ENCODE measurements at places on chromosomes 5 and 9. TPM values are rescaled to one million over a fixed set of nuclear protein-coding genes. Genes with fewer than 3 reads are reported as not detected.

DNA sequence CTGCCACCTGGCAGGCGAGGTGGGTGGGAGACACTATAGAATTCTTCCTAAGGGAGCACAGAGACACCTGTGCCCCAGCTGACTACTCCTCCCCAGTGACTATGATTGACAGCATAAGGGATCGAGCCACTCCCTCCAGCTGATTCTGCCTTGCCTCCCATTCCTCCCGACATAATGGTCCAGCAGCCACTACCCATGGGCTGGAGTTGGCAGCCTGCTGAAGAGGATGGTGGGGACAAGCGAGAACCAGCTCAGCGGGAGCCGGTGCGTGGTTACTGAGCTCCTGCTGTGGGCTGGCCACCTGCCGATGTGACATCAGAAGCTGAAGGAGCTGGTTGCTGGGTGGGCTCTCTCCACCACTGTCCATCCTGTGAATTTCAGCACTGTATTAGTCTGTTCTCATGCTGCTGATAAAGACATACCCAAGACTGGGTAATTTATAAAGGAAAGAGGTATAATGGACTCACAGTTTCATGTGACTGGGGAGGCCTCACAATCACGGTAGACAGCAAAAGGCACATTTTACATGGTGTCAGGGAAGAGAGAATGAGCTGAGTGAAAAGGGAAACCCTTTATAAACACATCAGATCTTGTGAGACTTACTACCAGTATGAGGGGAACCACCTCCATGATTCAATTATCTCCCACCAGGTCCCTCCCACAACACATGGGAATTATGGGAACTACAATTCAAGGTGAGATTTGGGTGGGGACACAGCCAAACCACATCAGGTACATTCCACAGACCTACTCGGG lies 12.1 kb upstream of the NCS1 start:
- no peak for DNase-seq

GRCh38 chr9:120919843-120920805 lies 6.5 kb downstream of the TRAF1 start:
- DNase-seq, result no peak

- no peak for DNase-seq
Observed at GRCh38 chr9:81227507-81228245, 461.7 kb downstream of the TLE1 start.

DNA sequence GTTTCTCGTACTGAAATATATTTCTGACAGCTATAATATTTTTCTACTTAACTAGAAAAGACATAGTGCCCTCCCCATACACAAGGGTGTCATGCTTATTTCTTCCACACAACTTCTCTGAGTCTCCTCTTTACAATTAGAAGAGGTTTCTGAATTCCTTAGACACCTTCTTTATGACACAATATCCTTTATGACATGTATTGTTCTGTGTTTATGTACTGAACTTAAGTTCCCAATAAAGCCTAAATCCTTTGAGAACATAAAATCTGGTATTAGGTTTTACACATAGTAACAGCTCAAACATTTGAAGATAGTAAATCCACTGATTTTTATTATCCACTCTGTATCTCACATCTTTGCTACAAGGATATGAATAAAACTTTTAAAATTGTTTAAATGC lies 32.5 kb downstream of the GRAMD2B start:
- no peak for DNase-seq

- no peak for DNase-seq
Observed at GRCh38 chr9:134318941-134319305, 7.3 kb upstream of the RXRA start.

DNA sequence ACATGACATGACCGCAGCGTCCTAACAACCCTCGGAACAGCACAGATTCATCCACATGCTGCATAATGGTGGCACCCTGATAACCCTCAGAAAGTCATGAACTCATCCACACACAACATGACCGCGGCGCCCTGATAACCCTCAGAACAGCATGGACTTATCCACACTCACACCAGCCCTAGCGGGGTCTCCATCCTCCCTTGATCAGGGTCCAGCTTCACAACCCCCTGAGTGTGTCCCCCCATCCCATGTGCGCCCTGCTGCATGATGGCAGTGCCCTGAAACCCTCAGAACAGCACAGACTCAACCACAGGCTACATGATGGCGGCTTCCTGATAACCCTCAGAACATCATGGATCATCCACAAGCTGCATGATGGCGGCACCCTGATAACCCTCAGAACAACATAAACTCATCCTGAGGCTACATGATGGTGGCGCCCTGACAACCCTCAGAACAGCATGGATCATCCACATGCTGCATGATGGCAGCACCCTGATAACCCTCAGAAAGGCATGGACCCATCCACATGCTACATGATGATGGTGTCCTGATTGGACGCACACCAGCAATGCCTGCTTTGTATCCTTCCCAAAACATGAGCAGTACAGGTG lies 28.3 kb downstream of the SLC6A3 start:
- no peak for DNase-seq

DNA sequence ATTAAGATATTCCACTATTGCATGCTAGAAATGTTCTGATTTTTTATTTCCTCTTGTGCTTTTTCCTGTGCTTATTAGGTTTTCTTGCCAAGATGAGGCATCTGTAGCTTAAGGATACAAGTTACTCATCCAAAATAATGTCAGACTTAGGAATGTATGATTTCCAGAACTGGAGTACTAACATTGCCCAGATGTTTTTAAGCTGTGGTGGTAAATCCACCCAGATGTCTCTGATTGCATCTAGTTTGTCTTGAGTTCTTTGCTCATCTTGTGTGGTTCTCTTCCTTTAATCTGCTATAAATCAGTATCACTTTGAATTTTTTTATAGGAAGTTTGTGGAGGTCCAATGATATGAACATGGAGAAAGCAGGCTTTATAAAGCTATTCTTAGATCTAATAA lies 337.5 kb upstream of the ZNF608 start:
- DNase-seq, result no peak

DNA sequence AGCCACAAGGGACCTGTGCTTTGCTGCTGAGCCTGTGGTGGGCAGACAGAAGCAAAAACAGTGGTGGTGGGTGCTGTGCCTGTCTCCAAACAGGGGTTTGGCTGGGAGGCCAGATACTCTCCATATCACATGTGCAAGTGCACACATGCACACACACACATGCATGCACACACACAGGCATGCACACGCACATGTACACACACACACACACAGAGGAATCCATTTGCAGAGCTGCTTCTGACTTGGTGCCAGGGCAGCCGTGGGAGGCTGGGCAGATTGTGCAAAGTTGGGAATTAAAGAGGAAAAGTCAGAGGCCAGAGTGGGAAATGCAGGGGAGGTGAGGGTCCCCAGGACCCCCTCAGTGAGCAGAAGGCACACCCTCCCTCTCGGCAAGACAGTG lies 71.3 kb downstream of the NTNG2 start:
- no peak for DNase-seq

GRCh38 chr5:37133939-37134338 lies 115.2 kb downstream of the CPLANE1 start:
- no peak for DNase-seq

DNA sequence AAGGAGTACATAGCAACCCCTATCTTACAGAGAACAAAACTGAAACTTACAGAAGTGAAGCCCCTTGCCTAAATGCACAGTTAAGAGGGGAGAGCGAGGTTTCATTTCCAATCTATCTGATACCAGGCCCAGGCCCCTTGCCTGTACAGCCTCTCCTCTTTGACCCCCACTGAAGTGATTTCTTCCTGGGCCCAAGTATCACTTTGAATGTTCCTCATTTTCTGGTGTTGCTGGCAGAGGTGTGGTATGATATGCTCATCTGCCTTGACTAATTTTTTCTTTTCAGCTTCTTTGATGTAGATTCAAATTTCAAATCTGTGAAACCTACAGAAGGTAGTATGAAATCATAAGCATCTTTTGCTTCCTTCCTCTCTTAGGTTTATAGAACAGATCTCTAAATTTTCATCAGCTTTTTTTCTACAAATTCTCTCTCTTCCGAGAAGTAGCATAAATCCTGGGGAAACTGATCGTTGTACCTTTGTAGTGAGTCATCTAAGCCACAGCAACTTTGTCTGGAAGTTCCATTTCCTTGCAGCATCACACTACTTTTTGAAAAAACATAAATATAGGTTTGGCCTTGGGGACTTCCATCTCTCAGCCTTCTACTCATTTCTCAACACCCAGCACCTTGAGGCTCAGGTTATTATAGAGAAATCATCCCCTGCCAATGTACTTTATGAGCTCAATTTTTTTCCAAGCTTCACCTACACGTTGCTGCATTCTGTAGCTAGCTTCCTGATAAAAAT lies 402.4 kb upstream of the PTGER4 start:
- no peak for DNase-seq

DNA sequence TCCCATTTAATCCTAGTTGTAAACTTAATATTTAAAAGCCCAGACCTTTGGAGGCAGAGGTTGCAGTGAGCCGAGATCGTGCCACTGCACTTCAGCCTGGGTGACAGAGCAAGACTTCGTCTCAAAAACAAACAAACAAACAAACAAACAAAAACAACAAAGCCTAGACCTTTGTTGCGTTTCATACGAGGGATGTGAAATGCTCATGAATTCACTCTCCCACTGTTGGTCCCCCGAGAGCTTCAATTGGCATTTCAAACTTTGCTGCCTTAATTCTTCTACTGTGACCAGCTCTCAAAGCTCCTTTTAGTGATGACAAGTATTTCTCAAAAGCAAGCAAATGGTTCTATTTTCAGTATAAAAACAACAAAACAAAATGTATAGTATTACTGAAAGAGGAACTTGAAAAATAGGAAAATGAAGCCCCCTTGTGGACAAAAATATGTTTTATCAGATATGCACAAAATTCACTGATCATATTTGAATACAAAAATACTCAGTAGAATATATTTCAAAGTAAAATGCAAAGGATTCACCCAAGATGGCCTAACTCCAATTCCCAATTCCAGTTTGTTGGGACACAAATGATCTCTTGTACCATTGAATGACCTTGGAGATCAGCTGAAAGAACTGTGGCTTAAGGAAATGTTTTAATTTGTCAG lies 140.4 kb downstream of the ESM1 start:
- no peak for DNase-seq

SPATA31D4 gene
- polyA plus RNA-seq, result not detected

IL4 gene
- not detected for polyA plus RNA-seq
